ENCODE measurements at places on chromosomes 7 and 10. TPM values are rescaled to one million over a fixed set of nuclear protein-coding genes. Genes with fewer than 3 reads are reported as not detected.

DNA sequence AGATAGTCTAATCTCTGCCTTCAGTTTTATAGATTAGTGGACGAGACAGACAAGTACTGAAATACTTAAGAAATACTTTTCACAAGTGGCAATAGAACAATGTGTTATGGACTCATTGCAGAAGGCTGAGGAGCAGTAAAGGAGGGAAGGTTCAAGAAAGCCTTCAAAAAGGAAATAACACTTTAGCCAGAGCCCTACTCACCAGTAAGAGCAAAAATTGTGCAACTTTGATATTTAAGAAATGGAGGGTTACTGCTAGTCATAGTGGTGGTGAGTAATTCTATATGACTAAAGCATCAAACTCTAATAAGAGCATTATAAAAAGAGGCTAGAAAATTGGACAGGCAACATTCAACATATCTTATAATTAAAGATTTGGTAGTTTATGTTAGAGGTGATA is 28.8 kb downstream of the PTPN12 start:
- no peak for DNase-seq

Gene CACNB2
- 0.75 TPM for polyA plus RNA-seq

GRCh38 chr10:116952729-116953128 is 52.3 kb downstream of the SHTN1 start:
- no peak for DNase-seq

DNA sequence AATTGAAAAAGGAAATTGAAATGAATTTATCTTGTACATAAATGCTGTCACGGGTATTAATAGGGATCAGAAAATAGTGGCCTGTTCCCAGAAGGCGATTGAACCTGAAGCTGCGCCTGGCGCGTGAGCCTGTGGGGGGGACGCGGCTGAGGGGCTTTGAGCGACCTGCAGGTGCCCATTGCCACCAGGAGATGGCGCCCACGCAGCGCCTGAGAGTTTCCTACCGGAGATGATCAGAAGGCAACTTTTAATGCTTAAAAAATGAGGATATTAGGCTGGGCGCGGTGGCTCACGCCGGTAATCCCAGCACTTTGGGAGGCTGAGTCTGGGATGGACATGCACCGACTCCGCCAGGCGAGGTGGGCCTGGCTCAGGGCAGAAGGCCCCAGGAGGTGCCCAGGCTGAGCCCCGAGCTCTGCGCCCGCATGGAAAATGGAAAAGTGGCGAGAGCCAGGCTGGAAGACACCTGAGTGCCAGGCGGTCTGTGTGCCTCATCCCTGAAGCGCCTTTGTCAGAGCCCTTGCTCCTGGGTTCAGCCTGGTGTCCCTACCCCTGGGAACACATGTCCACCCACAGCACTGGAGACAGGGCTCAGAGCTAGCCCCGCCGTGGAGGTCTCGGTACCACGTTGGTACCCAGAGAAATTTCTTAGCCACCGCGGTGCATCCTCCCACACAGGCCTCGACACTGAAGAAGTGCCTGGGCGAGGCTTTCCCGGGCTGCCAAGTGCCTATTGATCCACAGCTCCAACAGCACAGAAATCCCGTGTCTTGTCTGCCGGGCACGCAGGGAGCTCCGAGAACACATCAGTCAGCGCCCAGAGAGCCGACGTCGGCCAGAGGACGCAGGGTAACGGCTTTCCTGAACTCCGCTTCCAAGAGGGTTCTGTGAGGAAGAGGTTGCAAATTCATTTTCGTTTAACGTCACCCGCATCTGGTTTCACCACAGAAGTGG is 117.4 kb downstream of the INPP5A start:
- peak; percentile 95 for DNase-seq

- DNase-seq = no peak
These were observed 34.5 kb downstream of the PPP2R2D start for GRCh38 chr10:131935260-131935659.

DNA sequence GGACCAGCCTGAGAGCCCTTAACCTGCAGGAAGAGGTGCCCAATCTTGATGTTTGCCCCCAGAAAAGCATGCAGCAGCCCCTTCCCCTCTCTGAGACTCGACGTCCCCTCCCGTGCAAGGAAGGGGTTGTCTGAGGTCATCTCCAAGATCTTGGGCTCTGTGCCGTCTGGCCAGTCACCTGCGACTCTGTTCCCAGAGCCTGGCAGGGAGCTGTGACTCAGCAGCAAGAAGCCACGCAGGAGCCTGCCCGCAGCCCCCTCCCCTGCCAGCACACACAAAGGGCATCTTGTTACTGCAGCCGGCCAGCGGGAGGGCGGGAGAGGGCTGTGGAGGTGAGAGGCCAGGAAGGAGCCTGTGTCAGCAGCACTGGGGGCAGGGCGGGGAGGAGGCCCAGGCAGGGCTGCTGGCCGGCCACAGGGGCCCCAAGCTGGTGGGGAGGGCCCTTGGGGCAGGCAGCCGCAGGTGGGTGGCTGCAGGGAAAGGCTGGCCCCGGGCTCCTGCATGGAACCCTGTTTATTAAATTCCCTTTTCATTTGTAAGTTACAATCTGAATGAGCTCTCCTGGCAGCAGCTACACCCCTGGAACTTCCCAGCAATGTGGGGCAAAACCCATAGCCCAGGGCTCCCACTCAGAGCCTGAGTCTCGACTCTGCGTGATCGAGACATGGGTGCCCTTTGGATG is 103.7 kb upstream of the ZMIZ1 start:
- DNase-seq = peak; percentile 78

DNA sequence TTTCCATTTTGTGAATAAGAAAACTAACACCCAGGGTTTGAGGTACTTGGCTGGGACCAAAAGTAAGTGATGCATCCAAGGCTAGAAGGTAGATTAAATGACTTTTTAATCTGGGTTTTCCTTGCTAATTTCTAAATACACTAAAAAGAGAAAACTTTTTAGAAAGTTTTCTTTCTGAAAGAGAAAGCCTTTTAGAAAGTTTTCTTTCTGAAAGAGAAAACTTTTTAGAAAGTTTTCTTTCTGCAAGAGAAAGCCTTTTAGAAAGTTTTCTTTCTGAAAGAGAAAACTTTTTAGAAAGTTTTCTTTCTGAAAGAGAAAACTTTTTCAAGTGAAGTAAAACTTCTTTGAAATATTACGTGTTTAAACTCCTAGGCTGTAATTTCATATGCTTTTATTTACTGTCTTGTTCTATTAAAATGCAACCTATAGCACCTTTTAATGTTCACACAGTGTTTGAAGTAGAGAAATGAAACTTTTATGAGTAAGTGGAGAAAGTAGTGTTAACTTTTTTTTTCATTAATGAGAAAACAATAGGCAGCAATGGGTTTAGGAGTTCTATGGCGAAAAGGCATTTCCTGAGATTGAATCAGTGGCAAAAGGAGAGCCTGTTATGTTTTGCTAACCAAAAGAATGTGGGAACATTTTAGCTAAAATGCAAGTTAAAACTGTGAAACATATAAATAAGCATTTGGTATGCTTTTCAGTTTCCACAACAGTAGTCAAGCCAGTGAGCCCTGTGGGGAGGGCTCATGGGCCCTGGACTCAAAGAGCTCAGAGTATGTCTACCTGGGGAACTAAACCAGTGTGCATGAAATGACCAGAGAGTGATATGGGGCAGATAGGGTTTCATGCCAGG is 103.7 kb downstream of the RBM20 start:
- no peak for DNase-seq

Gene AKR1C4
- polyA plus RNA-seq = not detected

- DNase-seq = no peak
These were observed 38.3 kb downstream of the WBP1L start for GRCh38 chr10:102781921-102782557.

- DNase-seq = no peak
These were observed 14.9 kb upstream of the HSPA12A start for GRCh38 chr10:116757246-116757645.

DNA sequence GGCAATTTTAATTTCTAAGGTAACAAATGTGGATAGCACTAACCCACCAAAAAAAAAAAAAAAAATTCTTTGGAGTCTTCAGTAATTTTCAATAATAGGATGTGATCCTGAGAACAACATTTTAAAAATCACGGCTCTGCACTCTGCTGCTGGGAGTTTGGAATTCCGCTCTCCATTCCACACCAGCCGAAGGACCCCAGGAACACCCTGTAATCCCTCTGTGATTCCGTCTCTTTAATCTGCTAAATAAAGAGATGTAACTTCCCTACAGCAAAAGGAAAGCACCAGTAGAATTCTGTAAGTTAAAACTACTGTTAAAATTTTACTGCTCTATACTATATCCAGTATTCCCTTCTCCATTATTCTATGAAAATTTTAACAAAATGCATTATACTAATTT is 284.5 kb downstream of the PTPRN2 start:
- no peak for DNase-seq

Gene KEL
- polyA plus RNA-seq = 0.05 TPM

DNA sequence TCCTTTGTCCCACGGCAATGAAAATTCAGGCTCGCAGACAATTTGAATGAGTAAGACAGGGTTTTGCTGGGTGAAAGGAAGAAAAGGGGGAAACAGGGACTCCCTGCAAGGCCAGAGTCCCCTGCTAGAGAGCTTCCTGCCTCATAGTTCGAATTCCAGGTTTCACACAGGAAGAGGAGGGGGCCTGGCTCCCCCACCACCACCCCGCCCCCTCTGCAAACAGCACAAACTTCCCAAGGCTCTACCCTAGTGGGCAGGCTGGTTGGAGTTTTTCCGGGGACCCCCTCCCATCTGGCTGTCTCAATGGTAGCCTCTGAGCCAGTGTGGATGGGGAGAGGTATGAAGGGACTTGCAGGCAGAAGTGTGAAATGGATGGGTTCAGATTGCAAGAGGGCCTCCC is 57.4 kb upstream of the NEBL start:
- no peak for DNase-seq

DNA sequence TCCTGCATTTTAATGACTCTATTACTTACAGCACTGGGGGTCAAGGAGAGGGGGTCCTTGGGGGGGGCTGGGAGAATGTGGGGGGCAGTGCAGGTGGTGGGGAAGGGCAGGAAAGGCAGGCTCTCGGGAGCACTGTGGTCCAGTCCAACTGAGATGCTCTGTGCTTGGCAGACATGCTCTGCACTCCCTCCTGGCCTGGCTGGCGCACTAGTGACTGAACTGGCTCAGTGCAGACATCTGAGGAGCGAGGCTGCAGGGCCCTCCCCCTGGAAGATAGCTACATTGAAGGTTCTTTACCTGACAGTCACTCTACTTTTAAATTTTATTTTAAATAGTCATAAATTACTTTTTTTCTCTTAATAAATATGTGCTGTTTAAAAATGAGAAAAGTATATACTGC is 105.7 kb downstream of the NEURL1 start:
- DNase-seq = no peak

Gene ANKIB1
- polyA plus RNA-seq = 24.6 TPM

GRCh38 chr7:1513657-1514095 is 9.5 kb upstream of the INTS1 start:
- no peak for DNase-seq

DNA sequence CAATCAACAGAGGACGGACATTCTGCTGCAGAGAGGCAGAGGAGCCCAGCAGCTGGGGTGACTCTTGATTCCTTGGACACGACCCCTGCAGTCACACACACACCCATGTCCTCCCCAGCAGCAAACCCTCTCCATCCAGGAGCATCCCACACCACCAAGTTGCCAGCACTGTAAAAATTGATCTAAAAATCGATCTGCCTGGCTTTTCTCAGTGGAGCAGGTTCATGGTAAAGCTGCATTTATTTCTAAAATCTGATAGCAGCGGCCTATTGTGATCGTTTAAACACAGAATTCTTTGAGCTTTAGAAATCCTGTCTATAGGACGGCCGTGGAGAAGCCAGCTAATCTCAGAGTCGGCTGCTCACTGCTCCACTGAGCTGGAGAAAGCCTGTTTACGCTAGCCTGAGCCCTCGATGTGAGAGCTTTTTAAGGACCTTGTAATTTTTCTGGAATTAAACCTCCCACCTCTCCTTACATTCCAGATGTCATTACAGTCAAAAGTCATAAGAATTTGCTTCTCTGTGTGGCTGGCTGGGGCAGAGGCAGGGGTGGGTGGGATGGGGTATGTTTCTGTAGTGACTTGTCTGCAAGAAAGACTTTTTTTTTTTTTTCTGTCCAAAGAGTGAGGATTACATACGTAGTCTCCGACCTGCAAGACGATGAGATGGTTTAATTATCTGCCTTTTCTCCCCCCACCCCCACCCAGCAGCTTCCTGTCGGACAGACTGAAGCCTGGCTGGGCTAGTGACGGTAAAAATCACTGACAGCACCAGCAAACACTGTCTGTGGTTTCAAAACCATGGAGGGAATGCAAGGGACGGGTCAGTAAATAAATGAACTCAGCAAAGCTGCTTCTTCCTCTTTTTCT is 31.6 kb downstream of the TRIM8 start:
- DNase-seq = no peak

GRCh38 chr10:48657416-48657815 is 27.3 kb upstream of the WDFY4 start:
- DNase-seq = no peak

DNA sequence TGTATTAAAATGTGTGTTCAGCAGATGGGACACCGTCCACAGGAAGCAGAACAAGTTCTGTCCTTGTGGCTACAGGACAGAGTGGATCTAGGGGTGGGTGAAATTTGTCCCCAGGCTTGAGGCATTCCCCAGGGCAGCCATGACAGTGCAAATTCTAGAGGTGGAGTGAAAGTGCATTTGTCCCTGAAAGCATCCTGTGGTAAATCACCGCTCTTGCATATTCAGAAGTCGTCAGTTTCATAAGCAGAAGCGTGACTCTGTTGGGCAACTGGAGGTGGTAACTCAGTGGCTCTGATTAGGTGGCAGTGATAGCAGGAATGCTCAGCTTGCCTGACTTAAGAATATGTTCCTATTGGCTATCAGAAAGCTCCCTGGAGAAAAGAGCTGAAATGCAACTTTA is 96.6 kb downstream of the SNX10 start:
- no peak for DNase-seq

DNA sequence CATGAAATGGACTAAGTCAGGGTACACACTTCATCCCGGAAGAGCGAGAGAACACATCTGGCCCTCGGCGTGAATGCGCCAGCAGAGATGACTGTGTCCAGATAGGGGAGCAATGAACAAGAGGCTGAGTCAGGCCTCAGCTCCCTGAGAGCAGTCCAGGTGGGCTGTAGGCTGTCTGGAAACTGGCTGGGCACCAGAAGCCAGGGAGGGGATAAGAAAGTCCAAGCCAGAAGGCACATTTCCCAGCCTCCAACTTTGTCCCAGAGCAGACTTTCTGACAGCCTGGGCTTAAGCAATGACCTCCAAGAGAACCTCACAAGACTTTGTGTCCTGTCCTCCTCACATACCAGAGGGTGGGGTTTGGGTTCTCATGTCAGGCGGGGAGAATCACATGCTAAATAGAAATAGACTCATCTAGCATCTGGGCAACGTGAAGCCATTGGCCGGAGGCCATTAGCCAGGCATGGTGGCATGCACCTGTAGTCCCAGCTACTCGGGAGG is 157.2 kb downstream of the ARHGAP12 start:
- no peak for DNase-seq

- DNase-seq = peak; percentile 28
These were observed 85.3 kb upstream of the ANKRD1 start for GRCh38 chr10:91006001-91006751.

- peak; percentile 79 for DNase-seq
These were observed 149.2 kb downstream of the PRKAG2 start for GRCh38 chr7:151727579-151728285.

Gene SVOPL
- polyA plus RNA-seq = not detected

Gene SLF2
- polyA plus RNA-seq = 6.3 TPM

Gene TMEM229A
- 0.88 TPM for polyA plus RNA-seq

GRCh38 chr7:15686295-15686956 is at the start of gene MEOX2:
MEOX2 (minus strand) TSS chr7:15686683; CDS start chr7:15686402, 281 bp downstream.
- DNase-seq = peak; percentile 26
